ENCODE measurements at places on chromosomes 5 and 9. TPM values are rescaled to one million over a fixed set of nuclear protein-coding genes. Genes with fewer than 3 reads are reported as not detected.

DNA sequence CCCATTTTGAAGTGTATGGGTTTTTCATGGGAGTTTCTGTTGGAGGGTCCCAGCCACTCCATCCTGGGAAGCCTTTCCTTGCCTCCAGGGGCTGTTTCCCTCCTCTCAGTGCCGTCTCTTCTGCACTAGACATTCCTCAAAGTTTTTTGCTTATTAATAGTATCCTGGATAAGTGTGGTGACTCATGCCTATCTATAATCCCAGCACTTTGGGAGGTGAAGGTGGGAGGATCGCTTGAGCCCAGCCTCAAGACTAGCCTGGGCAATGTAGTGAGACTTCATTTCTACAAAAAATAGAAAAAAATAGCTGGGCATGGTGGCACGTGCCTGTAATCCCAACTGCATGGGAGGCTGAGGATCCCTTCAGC is 43.1 kb downstream of the RALGPS1 start:
- DNase-seq: peak; percentile 81

DNA sequence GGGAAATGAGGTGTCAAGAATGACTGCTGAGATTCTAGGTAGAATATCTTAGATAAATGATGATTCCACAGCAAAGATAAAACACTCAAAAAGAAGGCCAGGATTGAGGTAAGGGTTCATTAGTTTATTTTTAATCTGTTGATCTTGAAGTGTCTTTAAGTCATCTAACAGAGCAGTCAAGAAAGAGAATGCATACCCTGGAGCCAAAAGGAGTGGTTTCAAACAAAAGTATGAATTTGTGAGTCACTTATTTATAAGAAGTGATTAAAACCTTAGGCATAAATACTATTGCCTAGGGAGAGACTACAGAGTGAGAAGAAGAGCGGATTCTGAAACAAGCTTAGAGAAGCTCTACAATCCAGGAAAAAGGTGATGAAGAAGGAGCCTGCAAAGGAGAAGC is 541.0 kb downstream of the DTWD2 start:
- peak; percentile 7 for DNase-seq

DNA sequence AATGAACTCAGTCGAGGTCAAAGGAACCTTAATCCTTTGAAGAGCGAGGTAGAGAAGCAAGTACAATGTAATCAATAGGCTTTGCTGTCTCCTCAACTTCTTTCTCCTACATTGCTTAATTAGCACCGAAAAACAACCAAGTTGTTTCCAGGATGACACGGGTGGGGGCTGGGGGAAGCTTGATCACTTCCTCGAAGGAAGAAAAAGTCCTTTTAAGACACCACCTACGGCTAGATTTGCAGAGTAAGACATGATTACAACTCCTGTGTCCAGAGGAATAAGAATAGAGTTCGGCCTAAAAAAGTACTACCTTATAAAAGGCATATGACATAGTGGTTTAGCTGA is 811 bp upstream of the ARRDC3 start:
- DNase-seq: no peak

DNA sequence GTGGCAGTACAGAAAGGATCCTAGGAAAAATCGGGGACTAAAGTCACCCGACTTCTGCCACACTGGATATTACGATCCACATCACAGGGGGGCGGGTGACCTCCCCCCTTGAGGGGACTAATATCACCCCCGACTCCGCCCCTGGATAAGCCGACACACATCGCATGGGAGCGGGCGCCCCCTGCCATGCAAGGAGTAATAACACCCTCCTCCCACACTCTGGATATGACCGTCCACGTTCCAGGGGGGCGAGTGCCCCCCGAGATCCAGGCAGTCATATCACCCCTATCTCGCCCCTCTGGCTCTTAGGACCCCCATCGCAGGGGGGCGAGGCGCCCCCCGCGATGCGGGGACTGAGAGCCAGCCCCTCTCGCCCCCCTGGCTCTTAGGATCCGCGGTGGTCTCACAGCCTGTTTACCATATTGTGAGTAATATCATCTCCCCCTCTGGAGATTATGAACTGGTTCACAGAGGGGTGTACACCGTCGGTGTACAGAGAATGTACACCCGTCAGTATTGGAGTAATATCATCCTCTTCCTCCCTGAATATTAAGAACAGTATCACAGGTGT is 423.0 kb downstream of the DIRAS2 start:
- DNase-seq: no peak

WNT8A gene
- total RNA-seq: not detected

DNA sequence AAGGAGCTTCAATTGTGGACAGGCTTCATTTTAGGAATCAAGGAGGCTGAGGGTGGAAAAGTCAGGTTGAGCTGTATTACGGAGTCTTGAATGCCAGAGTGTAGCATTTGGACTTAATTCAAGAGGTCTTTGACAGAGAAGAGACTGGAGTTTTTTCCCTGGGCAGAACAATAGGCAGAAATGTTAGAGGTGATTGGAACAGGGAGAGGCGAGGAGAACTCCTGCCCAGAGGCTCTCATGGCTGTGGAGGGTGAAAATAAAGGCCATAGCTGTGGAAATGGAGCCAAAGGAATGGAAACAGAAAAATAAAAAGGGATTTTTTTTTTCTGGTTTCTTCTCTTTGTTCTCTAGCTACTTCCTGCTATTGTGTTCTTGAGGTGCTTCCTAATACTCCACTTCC is 3.7 kb upstream of the IFNB1 start:
- DNase-seq: no peak

- DNase-seq: no peak
Measured at GRCh38 chr9:90822866-90823265, 21.2 kb downstream of the SYK start.

DNA sequence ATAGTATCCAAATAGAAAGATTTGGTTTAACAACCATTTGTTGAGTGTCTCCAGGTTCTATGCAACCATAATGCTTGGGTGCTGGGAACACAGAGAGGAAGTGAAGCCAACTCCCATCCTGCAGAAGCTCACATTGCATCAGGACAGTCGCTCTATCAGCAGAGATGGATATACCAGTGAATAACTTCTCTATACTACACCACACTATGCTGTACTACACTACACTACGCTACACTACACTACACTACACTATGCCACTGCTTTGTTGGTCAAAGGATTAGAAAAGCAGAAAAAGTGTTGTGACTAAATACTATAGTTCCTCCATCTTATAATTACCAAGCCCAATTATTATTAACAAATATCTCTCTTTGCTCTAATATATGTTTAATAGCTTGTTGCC is 89.2 kb upstream of the PRRC1 start:
- DNase-seq: no peak

DNA sequence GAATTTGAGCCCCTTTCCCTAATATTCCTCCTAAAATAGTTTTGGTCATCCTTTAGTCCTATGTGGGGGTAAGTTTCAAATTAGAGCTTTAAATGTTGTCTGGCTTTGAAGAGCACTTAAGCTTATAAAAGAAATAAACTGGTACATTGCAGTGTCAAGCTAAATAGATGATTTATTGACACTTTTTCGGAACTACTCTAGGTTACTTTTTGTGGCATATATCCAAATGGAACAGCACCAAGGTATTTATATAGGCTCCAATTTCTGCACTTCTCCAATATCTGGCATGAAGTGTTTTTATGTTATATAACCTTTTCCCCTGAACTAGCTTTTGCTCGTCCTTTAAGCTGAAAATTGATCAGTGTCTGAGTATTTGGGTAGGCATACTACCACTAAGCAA is 402.5 kb downstream of the NFIB start:
- DNase-seq: no peak

GRCh38 chr5:64164166-64164565 is 1.5 kb upstream of the RNF180 start:
- no peak for DNase-seq

DNA sequence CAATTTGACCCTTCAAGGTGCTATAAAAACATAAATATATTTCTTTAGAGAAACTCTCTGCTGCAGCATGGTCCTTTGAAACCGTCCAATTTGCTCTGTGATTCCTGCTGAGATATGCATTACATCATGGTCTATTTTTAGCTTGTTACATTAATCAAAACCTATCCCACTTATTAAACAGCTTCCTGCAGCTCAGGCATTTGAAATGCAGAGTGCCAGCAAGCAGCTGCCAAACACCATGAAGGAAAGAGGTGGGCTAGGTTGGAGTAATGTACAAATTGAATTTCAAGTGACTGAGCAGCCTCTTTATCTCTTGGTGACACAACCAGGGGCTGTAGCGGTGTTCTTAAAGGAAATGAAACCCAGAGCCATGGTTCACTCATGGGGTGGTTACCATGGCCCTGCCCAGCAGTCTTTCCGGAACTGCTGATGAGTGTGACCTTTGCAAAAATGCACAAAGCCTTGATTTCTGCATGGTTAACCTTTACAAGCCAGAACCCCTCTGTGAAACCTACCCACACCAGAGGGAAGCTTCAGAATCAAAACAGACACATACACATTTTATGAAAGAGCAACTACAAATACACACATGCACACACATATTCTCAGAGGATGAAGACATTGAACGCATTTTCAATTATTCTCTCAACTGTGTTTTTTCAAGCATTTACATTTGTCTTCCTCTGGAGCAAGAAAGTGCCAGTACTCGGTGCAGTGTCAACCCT is 155.8 kb upstream of the ZNF608 start:
- peak; percentile 41 for DNase-seq

DNA sequence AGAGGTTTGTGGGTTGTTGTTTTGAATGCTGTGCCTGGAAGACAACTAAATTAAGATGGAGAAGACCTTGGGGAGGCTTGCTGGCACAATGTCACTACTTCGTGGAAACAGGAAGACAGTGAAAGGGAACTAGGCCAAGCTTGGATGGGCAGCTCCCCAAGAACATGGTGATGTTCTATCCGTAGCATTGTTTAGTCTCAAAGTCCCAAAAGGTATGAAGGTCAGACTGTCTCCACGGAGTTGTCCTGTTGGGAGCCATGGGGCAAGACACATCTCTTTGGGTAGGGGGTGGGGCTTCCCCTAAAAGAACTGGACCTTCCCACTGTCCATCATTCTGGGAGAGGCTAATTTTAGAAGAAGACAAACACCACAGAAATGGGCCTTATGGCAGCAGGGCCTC is 140.5 kb downstream of the ENTREP1 start:
- no peak for DNase-seq

ZDHHC11B gene
- total RNA-seq: 0.51 TPM

GRCh38 chr5:126280343-126280742 is 142.9 kb upstream of the GRAMD2B start:
- no peak for DNase-seq

DNA sequence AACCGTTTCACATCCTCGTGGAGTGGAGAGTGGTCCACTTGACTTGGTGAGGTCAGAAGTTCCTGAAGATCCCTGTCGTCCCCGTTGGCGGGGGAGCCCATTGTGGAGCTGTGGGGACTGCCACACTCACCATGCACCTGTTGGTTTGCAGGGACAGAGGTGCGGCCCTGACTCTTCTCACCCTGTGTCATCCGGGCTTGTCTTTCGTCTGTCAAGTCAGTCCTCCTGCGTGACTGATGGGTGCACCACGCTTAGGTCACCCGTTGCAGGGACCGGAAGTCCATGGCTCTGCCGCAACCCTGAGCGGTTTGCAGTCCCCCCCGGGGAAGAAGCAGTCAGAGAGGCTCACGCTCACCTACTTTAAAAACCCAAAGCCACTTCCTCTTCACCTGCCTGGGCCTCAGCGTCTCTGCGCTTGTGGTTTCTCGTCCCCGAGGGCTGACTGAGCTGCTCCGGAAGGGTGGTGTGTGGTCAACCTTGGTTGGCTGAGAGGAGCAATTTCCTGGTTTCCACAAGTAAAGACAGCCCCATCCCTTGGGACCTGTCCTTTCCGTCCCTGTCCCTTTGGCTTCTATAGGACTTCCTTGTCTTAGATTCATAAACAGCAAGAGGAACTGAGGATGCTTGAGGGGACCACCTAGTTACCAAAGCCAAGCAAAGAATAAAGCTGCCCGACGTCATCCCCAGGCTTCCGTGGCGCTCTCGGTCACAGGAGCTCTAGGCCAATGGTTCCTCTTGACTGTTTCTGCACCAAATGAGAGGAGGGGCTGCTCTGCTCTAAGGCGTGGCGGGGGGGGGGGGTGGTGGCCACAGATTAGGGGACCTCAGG is 53.2 kb downstream of the USP20 start:
- DNase-seq: no peak

DNA sequence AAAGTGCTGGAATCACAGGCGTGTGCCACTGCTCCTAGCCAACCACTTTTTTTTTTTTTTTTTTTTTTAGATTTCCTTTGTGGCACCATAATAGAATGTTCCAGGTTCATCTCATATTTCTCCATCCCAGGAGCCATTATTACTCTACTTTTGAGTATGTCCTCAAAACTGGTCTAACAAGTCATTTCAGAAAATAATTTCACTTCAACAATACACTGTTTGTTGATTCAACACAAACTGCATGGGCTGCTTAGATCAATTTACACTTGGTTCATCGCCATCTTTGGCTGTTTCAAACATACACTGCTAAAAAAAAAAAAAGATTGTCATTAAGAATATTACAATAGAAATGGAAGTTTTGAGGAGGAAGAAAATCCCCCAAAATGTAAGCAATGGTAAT is 57.9 kb downstream of the CSNK1A1 start:
- peak; percentile 39 for DNase-seq

- no peak for DNase-seq
Measured at GRCh38 chr5:57470339-57470738, 12.3 kb downstream of the ACTBL2 start.

OR1Q1 gene
- not detected for total RNA-seq

P4HA2 gene
- 190 TPM for total RNA-seq

DNA sequence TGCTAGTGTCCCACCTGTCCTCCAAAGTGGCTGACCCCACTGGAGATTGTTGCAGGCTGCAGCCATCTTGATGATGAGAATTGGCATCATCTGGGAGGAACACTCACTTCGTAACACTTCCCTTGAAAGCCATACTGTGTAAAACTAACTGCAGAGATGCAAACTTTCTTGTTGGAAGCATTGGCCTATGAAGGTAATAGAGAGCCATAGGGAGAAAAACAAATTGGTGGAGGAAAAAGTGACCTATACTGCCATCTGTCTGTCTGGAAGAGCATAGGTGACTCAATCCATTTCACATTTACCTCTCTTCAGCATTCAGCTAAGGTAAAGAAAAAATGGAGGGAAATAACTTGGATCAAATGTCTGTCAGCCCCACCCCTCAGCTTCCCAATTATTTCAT is 473.4 kb downstream of the NTRK2 start:
- peak; percentile 55 for DNase-seq

DNA sequence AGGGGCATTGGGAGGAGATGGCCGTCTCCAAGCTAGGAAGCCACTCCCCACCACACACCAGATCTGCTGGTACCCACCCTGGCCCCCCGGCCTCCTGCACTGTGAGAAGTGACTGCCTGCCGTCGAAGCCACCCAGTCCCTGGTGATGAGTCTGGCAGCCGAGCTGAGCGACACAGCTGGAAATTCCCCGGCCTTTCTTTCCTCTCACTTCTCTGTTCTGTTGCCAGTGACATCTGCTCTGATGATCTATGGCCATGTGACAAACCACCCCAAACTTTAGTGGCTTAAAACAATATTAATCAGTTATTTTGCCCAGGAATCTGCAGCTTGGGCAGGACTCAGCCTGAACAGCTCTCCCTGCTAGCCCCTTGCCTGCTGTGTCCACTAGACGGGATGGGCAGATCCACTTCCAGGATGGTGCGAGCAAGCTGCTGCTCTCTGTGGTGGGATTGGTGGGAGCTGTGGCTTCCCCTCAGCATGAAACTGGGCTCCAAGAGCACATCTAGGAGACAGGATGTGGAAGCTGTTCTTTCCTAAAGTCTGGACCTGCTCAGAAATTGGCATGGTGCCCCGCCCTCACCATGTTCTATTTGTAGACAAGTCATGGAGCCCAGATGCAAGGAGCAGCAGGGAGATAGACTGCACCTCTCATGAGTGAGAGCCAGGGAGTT is 211.2 kb downstream of the GADD45G start:
- DNase-seq: no peak
